ENCODE measurements at places on chromosomes 2 and 18.

GRCh38 chr18:5238371-5238976 lies 41.4 kb upstream of the AKAIN1 start:
- DNase-seq: no peak

DNA sequence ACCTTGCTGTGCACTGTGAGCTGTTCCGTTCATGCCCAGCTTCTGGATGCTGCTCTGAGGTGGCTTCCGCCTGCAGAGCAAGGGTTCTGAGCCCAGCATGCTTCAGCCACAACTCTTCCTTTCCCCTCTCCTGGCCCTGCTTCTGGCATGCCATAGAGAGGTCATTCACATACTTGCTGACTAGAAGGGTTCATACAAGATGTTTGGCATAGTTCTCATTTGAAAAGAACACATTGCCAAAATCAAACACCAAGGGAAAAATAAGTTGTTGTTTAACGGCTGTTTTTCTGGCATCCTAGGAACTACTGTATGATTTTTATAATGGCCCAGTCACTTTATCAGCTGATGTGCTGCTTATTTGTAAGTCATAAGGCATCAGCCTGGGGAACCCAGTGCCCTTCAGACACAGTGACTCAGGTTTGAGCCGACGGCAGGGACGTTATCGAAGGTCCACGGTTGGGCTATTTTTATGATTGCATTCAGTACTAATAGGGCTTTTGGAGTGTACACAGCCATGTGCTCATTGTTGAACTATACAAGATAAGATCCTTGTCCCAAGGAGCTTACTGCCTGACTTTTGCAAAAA lies 53.9 kb upstream of the CTAGE1 start:
- peak; percentile 45 for DNase-seq

DNA sequence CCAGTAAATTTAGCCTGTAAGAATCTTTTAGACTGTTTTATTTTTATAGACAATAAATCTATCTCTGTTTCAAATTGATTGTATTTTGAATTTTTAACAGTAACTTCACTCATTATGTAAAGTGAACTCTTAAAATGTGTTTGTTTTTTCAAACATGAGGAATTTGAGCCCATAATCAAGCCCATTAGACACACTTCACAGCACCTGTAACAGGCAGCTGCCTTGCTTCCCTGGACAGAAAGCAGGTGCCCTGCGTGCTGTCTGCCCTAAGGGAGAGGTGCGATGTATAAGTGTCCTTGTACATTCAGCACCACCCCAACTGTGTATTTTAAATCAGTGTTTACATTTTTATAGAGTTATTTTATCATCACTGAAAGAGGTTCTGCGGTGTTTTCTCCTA lies 186.5 kb upstream of the TPO start:
- no peak for DNase-seq

- no peak for DNase-seq
These were observed 31.2 kb downstream of the CFAP221 start for GRCh38 chr2:119575439-119575838.

DNA sequence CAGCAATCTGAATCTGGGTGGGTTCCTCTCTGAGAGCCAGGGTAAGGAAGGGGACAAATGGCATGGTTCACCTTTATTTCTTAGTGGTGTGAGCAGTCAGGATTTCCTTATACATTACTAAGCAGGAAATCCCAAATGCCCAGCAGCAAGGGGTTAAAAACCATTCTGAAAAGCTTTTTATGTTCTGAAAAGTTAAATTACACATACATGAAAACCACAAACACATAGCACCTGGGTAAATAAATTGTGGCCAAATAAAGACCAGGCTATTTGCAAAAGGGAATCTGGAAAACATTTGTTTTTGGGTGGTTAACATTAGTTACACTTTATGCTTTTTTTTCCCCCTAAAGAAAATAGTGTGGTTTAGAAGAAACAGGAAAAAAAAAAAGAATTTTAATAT lies 156.1 kb downstream of the AGPS start:
- DNase-seq: no peak

DNA sequence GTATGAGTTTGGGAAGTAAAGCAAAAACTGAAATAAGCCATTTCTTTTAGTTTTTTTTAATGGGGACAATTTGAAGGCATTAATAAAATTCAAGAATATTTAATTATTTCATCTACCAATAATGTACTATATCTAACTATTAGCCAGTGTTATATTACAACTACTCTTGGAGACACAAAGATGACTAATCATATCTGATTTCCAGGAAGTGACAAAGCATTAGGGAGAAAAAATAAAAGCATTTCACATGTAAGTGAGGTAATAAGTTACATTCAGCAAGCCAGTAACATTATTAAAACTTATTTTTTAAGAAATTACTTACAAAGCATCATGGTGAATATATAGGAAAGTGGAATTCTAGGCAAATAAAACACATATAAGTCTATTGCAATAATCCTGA lies 781.3 kb upstream of the NRXN1 start:
- no peak for DNase-seq

- no peak for DNase-seq
These were observed 139.9 kb upstream of the MEX3C start for GRCh38 chr18:51337406-51337805.

GRCh38 chr2:178449700-178450523 lies 1.1 kb downstream of the PRKRA start:
- DNase-seq: no peak

DNA sequence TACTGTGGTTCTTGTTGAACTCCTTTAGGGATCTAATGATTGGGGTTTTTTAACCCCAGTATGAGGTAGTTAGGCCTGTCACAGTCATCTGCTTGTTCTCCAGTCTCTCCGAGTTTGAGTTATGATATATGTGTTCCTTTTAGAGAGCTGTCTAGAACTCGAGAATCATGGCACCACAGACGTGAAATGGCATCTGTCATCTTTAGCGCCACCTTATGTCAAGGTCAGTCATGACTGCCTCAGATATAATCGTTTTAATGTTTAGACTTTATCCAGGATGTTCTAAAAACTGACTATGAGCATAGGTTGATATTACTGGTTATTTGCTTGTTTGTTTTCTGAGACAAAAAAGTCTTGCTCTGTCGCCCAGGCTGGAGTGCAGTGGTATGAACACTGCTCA lies 112.2 kb downstream of the CEP192 start:
- DNase-seq: no peak

- no peak for DNase-seq
These were observed 138.9 kb upstream of the PELI1 start for GRCh38 chr2:64283006-64283570.

DNA sequence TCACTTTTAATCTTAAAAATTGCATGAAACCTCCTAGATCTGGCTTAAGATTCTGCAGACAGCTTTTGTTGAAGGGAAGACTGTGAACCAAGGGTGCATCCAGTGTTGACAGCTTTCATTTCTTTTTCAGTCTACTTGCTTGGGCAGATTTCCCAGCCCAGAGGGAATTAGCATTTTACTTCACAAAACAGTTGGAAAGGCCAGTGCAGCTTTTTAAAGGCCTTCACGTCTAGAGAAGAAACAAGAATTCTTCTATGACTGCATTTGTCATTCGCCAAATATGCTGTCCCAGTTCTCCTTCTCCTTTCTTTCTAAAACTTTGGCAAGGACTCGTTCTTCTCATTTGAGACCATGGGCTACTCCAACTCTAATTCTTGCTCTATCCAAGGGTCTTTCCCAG lies 17.4 kb downstream of the NTSR2 start:
- DNase-seq: no peak

- no peak for DNase-seq
These were observed 95.4 kb downstream of the CDK15 start for GRCh38 chr2:201901786-201902185.

- no peak for DNase-seq
These were observed 739.4 kb upstream of the CHAC2 start for GRCh38 chr2:53028225-53028624.

DNA sequence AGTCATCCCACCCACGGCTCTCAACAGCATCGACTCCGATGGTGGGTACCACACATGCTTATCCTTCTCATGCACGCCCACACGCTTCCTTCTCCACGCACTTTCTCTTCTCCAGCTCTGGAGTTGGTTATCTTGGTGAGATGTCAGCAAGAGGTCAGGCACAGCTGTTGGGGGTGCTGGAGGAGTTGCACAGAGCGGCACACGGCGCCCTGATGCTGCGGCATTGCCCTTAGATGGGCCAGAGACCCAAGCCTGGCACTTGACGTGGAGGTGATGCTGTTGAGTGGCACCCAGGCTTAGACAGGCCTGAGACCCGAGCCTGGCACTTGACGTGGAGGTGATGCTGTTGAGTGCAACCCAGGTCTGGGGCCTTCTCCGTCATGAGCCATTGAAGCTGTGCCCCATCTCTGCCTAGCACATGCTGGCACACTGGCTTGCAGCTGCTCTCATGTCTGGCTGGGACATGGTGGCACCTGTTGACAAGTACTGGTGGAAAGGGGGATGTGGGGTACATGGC lies 83.2 kb downstream of the DGKD start:
- DNase-seq: no peak

- DNase-seq: no peak
These were observed 797.4 kb downstream of the SUCLG1 start for GRCh38 chr2:83661711-83662110.

GRCh38 chr2:170073288-170073687 lies 104.7 kb upstream of the MYO3B start:
- DNase-seq: no peak

GRCh38 chr18:34158881-34159690 lies 65.6 kb downstream of the NOL4 start:
- DNase-seq: no peak

- no peak for DNase-seq
These were observed 18.1 kb downstream of the CALCRL start for GRCh38 chr2:187429989-187430388.

- no peak for DNase-seq
These were observed 109.7 kb downstream of the TFCP2L1 start for GRCh38 chr2:121175326-121175725.

GRCh38 chr18:61334951-61335683 lies 1.9 kb downstream of the CDH20 start:
- no peak for DNase-seq

- DNase-seq: no peak
These were observed 33.3 kb upstream of the PAX3 start for GRCh38 chr2:222332116-222332515.

DNA sequence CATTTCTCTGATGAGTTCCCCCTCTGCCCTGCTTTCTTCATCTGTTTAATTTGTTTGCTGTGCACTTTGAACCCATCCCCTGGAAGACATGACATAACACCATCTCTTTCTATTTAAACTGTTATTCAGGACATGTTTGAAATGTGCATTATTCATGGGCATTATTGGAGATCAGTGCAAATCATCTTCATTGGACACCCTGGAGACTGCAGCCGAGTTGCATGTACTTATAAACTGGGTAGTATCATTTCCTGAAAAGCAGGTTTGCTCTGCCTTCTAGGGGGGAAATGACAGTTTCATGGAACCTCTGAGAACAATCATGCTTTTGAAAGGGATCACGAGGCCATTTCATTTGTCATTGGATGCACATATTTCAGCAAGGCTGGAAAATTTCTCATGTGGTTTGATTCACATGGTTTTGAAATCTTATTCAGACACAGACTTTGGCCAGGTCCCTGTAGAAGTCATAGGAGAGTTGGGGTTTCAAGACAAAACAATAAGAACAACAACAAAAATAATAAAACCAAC lies 462.8 kb upstream of the MEX3C start:
- DNase-seq: no peak

GRCh38 chr2:105373895-105374401 lies 24.9 kb downstream of the FHL2 start:
- no peak for DNase-seq
